ENCODE measurements at places on chromosomes 7 and 10.

- DNase-seq, result no peak
Observed at GRCh38 chr10:79946271-79947082, 2.4 kb downstream of the SFTPD start.

- DNase-seq, result no peak
Observed at GRCh38 chr7:27751888-27752660, 12.1 kb downstream of the TAX1BP1 start.

GRCh38 chr10:71964743-71965515 is 734 bp downstream of the CHST3 start:
- no peak for DNase-seq

DNA sequence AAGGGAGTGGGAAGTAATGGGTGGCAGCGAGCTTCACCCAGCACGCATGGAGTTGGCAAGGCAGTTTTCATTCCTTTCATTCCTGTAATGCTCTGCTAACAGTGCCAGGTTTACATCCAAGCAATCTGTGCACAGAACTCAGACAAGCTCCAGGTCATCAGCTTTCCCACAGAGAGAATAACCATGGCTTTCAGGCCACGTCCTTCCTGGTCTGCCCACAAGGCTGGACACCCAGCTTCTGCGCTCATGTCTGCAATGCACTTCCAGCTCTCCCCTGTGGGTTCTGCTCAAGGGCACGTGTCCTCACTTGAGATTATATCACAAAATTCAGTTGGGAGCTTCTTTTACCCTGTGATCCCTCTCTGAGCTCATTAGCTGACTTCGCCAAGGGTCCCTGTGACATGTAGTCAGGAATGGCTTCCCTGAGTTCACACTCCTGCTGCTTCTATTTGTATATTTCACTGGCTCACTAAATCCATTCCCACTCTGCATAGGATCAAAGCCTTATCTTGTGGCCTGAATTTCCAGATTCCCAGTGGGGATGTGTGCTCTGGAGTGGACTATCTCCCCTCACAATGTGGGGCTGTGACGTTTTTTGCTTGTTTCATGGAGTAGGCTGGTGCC is 18.6 kb downstream of the AKR1C2 start:
- no peak for DNase-seq

- DNase-seq, result no peak
Observed at GRCh38 chr10:99908512-99908911, 101.2 kb downstream of the DNMBP start.

- DNase-seq, result no peak
Observed at GRCh38 chr7:10076660-10077300, 896.9 kb upstream of the PHF14 start.

- no peak for DNase-seq
Observed at GRCh38 chr7:77699056-77699455, 2.8 kb downstream of the RSBN1L start.

GRCh38 chr7:20240080-20240926 is 23.1 kb upstream of the MACC1 start:
- DNase-seq, result no peak

GRCh38 chr7:157568770-157569584 is 232.2 kb downstream of the DNAJB6 start:
- DNase-seq, result peak; percentile 40

GRCh38 chr7:65946904-65947303 is 35.1 kb downstream of the GUSB start:
- no peak for DNase-seq

DNA sequence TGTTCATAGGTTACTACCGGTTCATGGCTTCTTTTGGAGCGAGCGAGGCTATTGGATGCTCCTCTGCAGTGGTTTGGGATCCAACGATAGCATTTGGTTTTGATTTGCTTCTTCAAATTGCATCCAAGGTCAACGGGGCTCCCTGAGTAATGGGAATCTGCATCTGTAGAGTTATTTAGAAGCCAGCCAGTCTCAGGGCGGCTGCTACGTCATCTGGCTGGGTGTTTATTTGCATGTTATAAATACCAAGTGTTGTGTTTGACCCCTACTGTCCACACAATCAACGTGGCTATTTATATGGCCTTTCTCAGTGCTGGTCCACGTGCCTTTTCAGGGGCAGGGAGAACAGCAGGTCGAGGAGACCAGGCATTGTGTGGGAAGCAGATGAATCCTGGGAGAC is 137.7 kb downstream of the PRPF18 start:
- no peak for DNase-seq

DNA sequence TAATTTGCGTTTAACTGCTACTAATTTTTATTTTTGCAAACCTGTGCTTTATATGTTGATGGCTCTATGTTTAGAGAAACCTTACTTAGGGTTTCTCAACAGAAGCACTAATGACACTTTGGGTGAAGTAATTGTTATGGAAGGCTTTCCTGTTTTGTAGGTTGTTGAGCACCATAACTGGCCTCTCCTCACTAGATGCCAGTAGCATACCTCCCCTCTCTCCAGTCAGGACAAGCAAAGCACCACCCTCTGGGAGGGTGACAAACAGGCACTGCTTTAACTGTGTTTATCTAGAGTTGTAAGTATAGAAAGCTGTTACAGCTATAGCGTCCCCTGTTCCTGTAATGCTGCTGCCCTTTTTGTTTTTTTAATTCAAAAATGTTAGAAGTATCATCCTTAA is 60.9 kb downstream of the WAC start:
- DNase-seq, result no peak

DNA sequence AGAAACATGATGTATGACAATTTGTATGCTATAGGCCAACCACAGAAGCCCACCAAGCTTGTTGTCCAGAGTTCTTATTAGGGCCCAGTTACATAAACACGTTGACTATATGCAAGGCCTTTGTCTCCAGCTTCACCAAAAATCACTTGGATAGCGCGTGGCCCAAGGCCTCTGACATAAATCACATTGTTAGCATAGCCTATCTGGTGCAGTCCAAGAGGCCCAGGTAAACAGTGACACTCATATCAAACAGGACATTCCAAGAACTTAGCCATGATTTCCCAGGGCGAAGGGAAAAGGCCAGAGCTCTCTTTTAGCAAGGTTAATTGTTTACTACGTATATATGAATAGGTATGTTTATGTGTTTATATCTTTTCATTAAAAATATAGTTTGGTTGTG is 337.2 kb upstream of the CELF2 start:
- no peak for DNase-seq

- no peak for DNase-seq
Observed at GRCh38 chr7:938546-939185, 15.8 kb downstream of the ADAP1 start.

DNA sequence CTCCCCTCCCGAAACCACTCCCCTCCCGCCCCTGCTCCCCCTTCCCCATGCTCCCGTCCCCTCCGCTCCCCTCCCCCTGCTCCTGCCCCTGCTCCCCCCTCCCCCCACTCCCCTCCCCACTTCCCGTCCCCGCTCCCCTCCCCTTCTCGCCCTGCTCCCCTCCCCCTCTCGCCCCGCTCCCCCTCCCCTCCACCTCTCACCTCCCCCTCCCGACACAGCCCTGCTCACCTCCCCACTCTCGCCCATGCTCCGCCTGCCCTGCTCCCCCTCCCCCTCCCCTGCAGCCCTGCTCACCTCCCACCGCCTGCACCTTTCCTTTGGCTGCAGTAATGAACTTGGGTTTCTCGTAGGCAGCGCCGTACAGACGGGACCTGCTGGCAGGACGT is 49.9 kb upstream of the NKX6-2 start:
- DNase-seq, result no peak

- DNase-seq, result no peak
Observed at GRCh38 chr7:5671046-5671445, 110.4 kb downstream of the RNF216 start.

DNA sequence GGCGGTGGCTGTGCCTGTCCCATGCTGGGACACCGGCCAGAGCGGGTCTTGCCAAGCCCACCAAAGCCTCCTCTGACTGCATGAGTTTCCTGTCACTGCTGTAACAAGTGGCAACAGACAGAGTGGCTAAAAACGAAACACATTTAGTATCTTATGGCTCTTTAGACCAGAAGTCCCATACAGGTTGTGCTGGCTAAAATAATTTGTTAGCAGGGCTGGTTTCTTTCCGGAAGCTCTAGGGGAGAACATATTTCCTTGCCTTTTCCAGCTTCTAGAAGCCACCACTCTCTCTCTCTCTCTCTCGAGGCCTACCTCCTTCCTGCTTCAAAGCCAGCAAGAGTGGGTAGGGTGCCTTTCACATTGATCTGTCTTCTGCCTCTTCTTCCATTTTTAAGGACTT is 171.6 kb upstream of the PLPP4 start:
- DNase-seq, result no peak

DNA sequence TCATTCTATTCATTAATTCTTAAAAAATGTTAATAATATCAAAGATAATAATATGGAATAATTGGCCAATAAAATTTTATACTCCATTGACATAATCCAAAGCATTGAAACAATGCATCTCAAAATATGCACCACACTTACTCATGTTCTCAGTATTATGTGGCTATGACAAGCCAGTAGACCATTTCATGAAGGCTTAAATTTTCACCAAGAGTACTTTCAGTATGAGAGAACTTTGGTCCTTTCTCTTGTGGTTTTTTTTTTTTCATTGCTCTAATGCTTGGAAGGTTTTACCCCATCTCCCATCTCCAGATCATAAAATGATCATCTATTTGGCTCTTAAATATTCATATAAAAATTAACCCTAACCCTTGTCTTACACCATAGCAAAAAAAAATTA is 45.5 kb upstream of the TMEM140 start:
- DNase-seq, result no peak

GRCh38 chr10:74058071-74058470 is 60.2 kb downstream of the VCL start:
- DNase-seq, result no peak

DNA sequence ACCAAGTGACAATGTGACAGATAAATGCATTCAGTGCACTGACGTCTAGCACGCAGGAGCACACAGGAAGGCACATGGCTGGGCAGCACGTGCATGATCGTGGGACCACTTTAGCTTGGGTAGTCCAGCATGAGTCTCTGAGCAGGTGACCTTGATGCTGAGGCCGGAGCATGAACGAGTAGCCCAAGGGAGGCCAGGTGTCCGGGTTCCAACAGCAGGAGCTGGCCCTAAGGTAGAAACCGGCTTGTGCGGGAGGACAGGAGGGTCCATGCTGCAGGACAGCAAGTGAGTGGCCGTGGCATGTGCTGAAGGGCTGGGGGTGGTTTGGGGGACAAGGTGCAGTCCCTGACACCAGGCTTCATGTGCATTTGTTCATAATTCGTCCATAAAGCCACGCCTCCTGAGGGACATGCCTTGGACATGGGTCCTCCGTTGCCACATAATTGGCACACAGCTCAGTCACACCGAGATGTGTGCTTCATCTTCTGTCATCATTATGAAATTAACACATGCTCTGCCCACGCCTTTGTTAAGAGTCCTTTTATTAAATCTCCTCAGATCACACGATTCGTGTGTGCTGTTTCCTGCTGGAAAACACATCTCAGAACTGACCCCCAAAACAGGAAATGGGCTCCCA is 3.1 kb upstream of the STK32C start:
- no peak for DNase-seq

DNA sequence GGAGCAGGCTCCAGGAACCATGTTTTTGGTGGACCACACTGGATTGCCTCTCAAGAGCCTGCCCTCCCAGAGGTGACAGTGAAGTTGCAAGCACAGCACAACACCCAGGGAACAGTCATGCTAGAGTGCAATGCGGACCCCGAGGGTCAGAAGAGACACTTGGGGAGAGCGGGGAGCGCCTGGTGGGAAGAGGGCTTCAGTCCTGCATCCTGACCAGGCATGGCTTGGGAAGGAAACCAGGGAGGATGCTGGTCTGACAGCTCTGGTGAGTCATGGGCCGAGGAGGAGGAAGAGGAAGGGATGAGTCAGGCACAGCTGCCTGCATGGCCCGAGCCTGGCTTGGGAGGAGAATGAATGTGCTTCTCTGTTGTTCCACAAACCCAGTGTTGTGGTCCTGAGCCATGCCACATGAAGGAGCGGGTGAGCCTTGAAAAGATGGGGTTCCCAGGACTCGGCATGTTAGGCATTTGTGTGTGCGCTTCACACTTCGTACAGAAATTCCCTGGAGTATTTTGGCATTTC is 29.5 kb upstream of the ANKRD2 start:
- no peak for DNase-seq

GRCh38 chr7:33458581-33458980 is 329.2 kb downstream of the BBS9 start:
- DNase-seq, result no peak

DNA sequence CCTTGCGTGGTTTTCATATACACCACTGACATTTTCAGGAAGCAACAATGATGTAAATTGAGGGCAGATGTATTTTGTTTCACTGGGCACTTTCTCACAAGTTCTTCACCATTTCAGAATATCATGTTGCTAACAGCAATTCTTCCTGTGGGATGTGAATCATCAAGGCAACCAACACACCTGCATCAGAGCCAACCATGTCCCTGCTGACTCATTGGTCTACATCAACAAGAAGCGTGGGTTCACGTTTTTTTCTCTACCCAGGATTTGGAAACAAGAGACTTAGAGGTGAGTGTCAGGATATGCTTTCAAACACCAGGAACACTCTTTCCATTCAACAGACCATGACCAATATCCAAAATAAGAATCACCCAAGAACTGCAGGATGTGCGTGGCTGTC is 203.9 kb downstream of the TEX36 start:
- no peak for DNase-seq

DNA sequence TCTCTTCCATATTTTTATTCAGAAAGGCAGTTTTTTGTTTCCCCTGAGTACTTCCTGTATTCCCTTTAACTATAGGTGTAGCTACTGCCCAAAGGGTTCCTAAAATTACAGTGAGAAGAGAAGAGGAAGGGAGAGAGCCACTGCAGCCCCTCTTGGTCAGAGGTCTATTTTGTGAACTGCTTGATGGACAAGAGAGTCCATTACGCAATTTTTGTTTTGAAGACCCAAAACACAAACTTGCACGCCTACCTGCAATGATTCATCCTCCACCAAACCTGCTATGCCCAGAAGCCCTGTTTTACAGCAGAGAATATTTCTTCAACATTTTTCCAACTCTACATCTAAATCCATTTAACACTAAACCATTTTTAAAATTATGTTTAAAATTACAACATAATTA is 75.1 kb downstream of the PDE1C start:
- DNase-seq, result no peak

DNA sequence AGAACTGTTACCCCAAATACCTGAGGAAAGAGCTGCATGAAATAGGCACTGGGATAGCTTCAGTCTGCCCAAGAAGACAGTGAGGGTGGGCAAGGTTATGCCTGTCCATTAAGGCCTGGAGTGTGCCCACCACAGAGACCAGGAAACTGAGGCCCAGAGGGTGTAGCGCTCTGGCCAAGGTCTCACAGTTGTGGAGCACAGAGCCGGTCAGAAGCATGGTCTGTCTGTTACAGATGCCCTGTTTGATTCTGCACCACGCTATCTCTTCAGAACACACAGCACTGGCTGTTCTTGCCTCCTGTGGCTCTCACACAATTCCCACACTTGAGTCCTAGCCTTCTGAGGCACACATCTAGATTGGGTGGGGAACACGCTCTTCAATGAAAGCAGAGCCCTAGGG is 261.4 kb downstream of the GRID1 start:
- no peak for DNase-seq

Data from T-helper 22 cell (primary cell).